ENCODE measurements at places on chromosomes 1 and 21.

DNA sequence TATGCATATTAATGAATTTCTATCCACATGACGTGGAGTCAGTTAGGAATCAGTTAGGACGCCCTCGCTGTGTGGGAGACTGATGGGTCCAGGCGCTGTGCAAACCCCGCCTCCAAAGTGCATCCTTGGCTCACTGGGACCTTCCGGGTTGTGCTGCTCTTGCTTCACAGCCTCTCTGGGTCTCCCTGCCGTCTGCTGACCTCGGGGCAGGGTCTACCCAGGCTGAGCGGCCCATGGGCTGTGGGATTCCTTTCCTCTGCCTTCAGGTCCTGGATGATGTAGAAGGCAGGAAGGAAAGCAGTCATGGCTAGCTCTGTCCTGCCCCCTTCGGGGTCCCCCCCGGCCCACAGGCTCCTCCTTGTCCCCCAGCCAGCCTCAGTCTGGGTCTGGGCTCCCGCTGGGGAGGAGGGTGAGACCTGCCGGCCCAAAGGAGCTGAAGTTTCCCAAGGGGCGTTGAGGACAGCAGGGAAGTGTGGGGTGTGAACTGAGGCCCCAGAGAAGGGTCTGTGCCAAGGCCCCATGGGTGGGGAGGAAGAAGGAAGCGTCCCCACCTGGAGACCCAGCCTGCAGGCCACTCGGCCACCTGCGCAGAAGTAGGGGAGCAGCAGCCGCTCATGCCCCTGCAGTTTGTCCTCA lies 24.6 kb upstream of the CDK11A start:
- DNase-seq, result no peak

- DNase-seq, result no peak
Measured at GRCh38 chr1:15883326-15883725, 35.8 kb downstream of the SPEN start.

- DNase-seq, result no peak
Measured at GRCh38 chr1:187685333-187685732, 856.6 kb downstream of the PLA2G4A start.

- no peak for DNase-seq
Measured at GRCh38 chr1:28176492-28177470, at the start of gene PTAFR. TSS of gene PTAFR (minus strand) at chr1:28176690. CDS start at chr1:28151021, 25,669 bp downstream.

GRCh38 chr1:97806326-97806725 lies 114.5 kb downstream of the DPYD start:
- no peak for DNase-seq

GRCh38 chr1:29490204-29490934 lies 254.0 kb downstream of the PTPRU start:
- DNase-seq, result no peak

DNA sequence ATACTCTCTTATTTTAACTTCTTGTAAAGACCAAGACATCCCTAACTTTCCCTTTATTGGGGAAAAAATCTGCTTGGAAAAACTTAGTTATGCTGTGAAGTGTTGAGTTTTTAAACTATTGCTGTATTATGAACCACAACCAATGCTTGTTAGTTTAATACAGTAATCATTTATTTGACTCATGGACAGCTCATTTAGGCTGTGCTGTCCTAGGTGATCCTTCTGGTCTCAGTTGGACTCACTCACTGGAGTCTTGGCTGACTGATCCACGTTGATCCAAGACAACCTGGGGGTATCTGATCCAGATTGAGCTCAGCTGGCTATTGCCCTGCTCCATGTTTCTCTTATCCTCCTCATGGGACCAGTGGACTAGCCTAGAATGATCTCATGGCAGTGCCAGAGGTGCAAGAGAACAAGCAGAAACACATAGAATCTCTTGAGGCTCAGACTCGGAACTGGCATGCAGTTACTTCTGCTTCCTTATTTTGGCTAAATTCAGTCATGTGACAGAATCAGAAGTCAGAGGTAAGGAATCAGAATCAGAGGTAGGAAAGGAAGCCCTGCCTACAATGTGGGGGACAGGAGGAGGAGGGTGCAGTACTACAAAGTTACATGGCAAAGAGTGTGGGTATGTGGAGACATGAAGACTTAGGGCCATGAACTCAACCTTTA lies 156.5 kb downstream of the FGGY start:
- no peak for DNase-seq

DNA sequence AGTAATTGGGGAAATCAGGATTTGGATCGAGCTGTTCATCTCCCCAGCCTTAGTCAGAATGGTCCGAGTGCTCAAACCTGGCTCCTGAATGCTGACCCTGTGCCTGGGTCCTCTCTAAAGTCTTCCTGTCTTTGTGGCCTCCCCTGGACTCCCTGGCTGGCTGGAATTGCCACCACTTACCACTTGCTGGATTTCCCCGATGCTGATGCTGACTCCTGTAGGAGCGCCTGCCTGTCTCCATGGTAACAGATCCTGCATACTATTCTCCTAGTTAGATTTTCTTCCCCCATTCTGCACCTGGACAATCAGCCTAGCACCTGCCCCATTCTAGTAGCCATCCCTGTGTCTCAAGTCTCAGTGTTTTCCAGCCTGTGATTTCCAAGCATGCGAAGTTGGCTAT lies 382.2 kb upstream of the ESRRG start:
- DNase-seq, result no peak

GRCh38 chr1:7076572-7076971 lies 291.3 kb downstream of the CAMTA1 start:
- DNase-seq, result no peak

Data from omental fat pad (tissue), 4 donors.